ENCODE measurements at places on chromosomes 5 and 9.

DNA sequence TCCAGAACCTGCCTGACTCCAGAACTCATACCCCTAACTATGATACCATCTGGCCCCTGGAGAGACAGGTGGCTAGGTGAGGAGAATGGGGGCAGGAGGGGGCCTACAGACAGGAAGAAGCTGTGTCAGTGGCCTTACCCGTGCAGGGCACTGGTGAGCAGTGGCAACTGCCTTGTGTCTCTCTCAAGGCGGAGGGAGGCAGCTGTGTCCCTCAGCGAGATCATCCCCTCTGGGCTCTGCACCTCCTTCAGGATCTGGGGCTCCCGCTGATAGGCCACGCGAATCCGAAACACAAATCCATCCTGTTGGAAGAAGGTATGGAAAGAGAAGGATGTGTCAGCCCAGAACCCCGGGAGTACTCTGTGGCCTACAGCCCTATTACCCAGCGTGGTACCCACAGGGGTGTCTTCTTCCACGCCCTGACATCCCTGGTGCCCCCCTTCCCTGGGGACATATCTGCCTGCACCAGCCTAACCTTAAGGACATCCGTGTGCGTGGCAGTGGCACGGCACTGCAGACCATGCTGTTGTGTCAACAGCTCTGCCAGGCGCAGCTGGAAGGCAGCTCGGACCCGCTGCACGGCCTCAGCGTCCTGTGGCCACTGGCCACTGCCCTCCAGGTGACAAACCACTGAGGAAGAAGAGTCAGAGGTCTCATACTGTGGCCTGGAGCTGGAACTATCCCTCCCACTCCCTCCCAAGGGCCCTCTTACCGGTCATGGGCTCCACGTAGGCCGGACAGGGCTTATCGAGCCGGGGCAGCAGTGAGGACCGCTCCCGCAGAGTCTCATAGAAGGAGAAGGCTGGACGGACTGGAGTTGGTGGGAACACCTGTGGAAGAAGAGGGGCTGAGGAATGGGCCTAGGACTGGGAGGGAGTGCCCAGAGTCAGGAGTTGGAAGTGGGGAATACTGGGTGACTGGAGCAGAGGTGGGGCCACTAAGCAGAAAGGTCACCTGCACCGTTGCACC lies 7.8 kb downstream of the NOL6 start:
- DNase-seq = no peak

- DNase-seq = no peak
Observed at GRCh38 chr5:33312571-33313549, 127.9 kb upstream of the TARS1 start.

DNA sequence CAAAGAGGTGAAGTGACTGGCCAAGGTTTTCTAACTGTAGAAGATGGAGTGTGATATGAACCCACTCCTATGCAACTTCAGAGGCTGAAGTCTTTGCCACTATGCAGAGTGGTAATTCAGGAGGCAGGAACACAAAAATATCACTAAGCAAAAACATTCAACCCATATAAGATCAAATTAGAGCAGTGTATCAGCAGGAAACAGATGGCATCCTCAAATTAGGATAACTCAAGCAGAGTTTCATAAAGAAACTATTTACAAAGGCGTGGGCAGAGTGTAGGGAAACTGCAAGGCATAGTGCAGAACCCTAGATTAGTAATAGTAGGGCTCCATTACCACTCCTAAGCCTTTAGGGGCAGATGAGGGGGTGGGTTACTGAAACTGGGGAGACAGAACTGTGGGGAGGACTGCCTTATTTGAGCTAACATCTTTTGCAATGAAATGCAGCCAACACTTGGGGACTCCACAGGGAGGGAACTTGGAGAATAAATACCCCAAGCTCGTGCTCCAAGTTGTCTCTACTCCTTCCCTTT lies 72.2 kb downstream of the PTTG1 start:
- no peak for DNase-seq

- no peak for DNase-seq
Observed at GRCh38 chr5:86917117-86917579, 299.4 kb downstream of the COX7C start.

DNA sequence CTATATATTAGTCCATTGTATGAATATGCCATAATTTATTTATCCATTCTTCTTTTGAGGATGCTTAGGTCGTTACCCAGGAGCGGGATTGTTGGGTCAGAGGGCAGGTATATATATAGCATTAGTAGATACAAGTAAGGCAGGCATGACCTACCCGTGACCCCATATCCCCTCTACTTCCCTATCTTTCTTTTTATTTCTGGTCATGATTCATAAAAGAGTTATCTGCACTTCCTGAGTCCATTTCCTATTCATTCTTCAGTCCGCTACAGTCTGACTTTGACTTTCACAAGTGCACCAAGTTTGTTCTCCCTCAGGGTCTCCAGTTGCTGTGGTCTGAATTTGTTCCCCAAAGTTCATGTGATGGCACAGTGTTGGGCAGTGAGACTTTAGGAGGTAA lies 6.9 kb downstream of the RHOBTB3 start:
- DNase-seq = no peak

- no peak for DNase-seq
Observed at GRCh38 chr9:92780206-92780605, 15.6 kb upstream of the BICD2 start.

GRCh38 chr9:124749781-124750180 lies 21.3 kb downstream of the NR6A1 start:
- DNase-seq = no peak

GRCh38 chr5:78823196-78823595 lies 161.9 kb downstream of the ARSB start:
- no peak for DNase-seq

DNA sequence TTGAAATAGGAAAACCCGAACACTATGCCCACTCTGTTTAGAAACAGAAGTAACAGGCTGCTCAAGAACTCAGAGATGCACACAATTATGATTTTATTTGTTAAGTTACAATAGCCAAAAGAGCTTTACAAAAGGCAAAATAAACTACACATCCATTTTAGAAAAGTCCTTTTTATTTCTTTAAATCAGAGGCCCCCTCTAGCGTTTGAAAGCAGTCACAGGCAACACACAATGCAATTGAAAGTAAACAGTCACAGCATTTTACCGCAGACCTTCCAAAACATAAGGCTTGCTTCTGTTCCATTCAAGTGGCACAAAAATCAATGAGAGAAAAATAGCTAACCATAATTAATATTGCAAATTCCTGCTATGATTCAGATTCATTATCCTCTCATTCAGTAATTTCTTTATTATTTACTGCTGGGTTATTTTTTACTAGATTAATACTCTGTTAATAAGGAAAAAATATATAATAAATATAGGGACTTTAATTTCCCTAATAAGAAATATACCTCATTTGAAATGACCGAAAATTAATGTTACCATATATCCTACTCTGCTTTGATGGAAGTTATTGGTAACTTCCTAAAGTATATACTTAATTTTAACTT lies 78.3 kb downstream of the CEP120 start:
- DNase-seq = no peak

- no peak for DNase-seq
Observed at GRCh38 chr9:108117795-108118194, 628.2 kb upstream of the KLF4 start.
